HTR-8/SVneo (cell line): ENCODE measurements at places on chromosomes 12 and 14.

GRCh38 chr12:19192710-19193109 is 63.2 kb downstream of the PLEKHA5 start:
- DNase-seq: no peak

GRCh38 chr12:98999559-98999958 is 354.5 kb downstream of the APAF1 start:
- DNase-seq: no peak

GRCh38 chr12:115049614-115050013 is 365.6 kb upstream of the TBX3 start:
- no peak for DNase-seq

DNA sequence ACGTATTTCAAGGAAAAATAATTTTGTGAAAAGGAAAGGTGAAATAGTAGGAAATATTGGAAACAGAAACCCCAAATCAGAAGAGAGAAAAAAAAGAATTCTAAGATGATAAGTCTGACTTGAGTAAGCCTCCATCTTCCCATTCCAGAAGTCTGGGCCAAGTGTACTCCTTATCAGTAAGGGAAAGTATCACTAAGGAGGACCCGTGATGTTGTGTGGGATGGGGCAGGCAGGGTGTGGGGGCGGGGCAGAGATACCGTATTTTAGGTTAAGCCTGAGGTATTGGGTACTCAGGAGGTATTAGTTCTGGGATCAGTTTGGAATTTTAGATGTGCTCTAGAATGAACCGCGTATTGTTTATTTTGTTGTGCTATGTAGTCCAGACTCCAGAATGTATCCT is 33.8 kb upstream of the PSMA6 start:
- no peak for DNase-seq

DNA sequence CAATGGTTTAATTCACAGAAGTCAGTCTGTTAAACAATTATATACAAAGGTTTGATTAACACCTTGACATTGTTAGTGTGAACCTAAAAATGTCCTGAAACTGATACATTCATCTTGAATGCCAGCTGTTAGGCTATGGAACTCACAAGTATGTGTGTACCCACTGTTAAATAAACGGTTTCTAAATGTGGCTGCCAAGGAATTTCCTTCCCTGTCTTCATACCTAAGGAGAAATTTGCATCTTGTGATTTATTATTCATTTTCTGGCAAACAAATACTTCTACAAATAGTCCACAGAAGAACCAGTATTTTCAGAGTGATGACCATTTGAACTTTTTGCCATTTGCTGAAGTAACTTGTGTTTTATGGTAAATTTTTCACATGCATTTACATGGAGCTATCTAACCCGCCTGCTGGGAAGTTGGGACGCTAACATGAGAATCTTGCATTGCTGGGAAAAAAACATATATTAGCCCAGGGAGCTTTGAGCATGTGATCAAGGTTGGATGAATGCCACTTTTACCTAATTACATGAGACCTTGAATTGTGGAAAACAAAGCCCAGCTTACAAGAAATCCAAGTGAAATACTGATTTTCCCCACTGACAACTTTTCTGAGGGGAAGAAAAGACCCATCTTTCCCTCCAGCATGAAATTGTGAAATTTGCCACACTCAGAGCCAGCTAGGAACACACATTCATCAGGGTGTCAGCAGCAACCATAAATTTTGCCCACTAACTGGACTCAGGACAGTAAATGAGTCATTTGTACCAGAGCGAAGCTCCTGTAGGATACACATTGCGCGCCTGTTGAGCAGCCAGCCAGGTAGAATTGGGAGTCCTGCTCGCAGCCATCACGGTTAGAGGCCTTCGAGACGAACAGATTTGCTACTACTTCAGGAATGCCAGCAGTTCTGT is 118.0 kb downstream of the KICS2 start:
- peak; percentile 35 for DNase-seq

DNA sequence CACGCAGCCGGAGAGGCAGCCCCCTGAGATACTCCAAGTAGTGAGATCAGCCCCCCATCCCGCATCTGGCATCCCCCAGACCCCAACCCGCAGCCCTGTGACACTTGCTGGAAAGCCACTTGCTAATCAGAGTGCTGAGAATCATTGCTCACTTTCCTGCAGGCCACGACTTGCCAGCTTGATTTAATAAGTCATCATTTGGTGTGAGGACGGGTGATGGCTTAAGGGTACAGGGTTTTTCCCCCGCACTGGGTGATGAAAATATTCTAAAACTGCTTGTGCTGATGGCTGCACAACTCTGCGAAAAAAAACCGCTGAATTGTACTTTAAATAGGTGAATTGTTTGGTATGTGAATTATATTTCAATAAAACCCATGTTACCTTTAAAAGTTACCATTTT is 171.2 kb downstream of the FOXN3 start:
- DNase-seq: no peak
